ENCODE measurements at places on chromosomes 5 and 9.

DNA sequence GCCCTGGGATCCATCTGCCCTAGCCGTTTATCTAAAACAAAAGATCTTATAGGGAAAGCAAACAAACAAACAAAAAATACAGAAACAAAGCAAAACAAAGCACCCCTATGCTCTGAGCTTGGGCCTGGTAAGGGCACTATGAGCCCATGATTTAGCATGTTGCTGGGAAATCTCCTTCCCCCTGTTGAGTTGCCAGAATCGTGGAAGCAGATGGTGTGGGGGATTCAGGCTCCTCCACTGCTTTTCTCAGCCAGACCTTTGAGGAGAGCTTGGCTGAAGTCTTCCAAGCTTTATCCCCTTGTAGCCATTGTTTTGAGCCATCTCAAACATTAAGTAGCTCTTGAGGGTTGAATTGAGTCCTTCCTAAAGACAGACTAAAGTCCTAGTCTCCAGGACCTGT, 29.9 kb downstream of the TMC1 start:
- DNase-seq = no peak

GRCh38 chr9:107637421-107638420, 148.2 kb upstream of the KLF4 start:
- DNase-seq = no peak

DNA sequence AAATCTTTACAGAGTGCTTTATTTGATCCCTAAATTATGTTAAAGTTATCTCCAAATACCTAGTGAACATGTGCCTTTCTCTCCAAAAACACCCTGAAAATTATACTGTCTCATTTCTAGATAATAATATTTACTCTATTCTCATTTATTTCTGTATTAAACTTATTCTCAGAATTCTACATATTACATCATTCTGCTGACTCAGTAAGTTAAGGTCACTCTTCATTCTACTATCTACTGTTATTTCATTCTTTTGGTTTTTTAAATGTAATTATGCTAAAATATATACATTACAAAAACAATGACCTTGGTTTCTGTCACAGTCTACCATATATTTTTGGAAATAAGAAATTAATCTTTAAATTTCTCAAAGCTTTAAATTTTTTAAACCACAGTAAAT, 96.2 kb downstream of the RICTOR start:
- no peak for DNase-seq

DNA sequence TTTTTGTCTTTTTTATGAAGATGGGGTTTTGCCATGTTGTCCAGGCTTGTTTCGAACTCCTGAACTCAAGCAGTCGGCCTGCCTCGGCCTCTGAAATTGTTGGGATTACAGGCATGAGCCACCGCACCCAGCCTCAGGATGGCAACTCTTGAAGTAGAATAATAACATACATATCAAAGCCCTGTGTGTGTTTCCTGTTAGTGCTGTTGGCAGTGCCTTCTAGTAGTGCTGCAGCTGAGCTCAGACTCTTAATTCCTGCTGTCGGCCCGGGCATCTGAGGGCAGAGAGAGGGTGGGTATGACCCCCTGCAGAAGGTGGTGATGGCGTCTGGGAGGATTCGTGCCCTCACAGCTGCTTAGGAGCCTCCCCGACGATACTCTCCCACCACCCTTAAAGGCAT, 227.2 kb downstream of the PDZD2 start:
- no peak for DNase-seq

DNA sequence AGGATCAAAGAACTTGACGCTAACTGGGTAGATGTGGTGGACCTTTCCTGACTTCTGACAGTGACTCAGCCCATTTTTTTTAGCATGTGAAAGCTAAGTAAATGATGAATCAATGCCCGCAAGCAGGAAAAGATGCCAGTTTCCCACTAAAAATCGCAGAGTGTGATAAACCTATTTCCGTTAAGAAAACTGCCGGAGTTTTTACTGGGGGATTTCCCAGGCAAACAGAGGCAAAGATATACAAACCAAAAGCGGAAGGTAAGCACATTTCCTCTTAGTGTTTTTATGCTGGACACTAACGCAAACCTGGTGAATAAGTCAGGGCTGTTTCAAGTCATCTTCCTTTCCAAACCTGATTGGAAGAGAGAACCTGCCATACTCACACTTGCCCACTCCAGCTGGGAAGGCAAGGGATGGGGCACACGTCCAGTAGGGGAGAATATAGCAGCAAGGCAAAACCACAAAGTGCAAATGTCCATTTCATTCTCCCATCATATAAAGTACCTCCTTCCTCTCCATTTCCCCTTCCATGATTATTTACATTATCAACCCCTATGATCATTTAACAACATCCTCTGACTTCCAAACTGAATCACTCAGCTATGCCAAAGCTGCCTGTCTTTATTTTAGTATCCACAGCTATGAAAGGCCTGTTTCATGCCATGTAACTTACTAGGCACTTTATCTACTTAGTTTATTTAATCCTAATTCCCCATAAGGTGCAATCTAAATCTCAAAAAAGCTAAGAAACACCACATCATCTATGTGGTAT, 349.7 kb upstream of the RFX3 start:
- DNase-seq = no peak

DNA sequence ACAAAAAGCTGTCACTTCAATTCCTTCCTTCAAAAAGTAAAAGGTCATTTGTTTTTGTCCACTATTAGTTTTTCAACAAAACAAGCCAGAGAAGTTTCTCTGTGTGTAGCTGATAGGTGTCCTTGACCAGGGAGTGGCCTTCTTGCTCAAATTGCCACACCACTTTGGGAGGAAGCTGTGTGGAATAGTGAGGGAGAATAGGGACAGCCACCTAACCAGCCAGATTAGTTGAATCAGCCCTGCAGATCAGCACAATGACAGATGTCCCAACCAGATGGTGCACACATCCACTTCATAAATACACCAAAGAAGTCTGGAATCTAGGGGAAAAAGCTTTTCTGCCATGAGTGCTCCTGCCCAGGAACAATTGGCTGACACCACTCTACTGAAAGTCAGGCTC, 37.2 kb downstream of the NREP start:
- DNase-seq = no peak

GRCh38 chr5:144742361-144742760, 571.7 kb downstream of the KCTD16 start:
- no peak for DNase-seq

GRCh38 chr5:20368571-20369517, 380.8 kb upstream of the CDH18 start:
- no peak for DNase-seq

DNA sequence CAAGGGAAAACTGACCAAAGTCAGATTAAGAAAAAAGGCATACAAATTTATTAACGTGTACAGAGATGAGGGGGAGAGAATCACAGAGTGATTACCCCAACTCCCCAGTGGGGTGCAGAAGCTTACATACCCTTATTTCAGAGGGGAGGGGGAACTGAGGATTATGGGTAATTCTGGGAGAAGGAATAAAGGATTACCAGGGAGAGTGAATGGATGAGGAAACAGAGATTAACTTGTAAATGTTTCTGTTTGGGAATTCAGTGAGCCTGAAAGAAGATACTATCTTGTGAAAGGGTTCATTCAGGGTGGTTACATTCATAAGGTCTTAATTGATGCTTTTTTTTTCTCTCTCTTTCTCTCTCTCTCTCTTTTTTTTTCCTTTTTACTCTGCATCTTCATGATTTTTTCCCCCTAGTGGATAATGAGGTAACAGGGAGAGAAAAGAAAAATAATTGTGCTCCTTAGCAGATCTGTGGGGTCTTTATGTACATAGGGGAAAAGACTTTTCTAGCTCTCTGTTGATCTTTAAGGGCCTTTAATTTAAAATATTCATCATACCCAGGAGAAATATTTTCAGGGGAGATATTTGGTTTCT, 49.4 kb downstream of the TARS1 start:
- DNase-seq = no peak

DNA sequence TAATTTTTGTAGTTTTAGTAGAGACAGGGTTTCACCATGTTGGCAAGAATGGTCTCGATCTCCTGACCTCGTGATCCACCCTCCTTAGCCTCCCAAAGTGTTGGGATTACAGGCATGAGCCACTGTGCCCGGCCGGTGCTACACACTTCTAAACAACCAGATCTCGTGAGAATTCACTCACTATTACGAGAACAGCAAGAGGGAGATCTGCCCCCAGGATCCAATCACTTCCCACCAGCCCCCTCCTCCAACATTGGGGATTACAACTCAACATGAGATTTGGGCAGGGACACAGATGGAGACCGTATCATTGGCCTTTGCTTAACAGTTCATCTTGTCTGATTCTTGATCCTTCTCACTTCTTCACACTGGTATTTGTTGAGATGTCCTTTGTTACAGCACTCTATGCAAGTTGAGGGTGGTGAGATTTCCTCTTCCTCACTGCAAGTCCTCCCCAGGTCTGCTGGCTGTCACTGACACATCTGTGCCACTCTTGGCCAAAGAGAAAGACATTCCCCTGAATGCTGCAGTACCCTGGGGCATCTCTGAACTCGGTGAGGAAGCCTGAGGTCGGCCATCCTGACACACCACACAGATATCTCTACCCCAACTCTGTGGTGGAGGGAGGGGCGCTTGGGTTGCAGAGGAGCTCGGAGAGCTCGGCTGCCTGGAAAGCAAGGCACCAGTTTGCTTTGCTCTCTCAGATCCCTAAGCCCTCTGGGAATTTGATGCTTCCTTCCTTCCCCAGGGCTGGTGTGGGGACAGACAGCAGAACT, 4.2 kb upstream of the SUB1 start:
- no peak for DNase-seq

DNA sequence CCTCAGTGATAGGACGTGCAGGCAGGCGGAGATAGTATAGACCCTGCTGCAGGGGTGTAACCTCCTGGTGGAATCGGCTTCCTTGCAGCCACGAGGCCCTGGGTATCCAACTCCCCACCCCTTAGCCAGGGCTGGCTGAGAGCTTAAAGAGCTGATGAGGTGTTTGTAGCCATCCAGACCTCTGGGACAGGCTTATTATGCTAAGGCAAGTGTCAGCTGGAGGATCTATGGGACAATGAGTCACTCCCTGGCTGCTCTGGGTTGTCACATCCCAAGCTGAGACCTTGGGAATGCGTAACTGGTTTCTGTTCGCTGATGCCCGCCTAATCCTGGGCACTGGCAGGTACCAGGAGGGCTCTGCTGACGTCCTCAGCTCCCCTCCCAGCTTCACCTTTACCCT, 38.9 kb downstream of the DAB2IP start:
- DNase-seq = no peak

- no peak for DNase-seq
These were observed 1.7 kb upstream of the SLC38A9 start for GRCh38 chr5:55713871-55714270.

DNA sequence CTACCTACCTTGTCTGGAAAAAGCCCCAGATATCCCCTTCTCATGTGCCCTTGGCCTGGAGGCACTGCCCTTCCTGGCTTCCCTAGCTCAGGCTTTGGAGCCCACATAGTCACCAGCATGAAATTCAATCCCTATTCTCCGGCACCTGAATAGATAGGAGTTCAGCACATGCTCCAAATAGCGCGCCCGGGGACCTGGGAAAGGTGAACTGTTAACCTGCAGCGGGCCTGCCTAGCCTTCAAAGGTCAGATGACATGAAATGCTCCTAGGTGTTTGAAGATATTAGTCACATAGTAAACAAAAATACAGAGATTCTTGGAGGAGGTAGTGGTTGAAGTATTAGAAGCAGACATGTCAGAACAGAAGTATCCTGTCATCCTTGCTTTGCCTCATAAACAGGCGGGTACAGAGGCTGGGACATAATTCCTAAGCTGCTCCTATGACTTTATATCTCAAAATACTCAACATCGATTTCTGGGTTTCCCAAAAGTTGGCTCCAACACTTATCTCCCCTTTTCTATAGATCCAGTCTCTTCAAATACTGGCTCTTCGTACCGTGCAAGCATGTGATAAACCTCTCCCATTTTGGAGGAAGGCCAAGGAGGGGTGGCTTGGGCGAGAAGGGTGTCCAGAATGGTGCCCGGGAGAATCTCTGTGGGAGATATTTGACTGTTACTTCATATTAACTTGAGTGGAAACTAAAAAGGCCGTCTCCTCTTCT, 88.0 kb upstream of the ANKH start:
- DNase-seq = no peak

- DNase-seq = no peak
These were observed 849.8 kb upstream of the CDH6 start for GRCh38 chr5:30343707-30344106.

GRCh38 chr5:1916041-1917001, 33.6 kb upstream of the IRX4 start:
- no peak for DNase-seq

- no peak for DNase-seq
These were observed 206.5 kb downstream of the AUH start for GRCh38 chr9:91155181-91155580.

- no peak for DNase-seq
These were observed 40.4 kb downstream of the BASP1 start for GRCh38 chr5:17257705-17258273.

- no peak for DNase-seq
These were observed 395.7 kb downstream of the CDK5RAP2 start for GRCh38 chr9:120184266-120184665.

DNA sequence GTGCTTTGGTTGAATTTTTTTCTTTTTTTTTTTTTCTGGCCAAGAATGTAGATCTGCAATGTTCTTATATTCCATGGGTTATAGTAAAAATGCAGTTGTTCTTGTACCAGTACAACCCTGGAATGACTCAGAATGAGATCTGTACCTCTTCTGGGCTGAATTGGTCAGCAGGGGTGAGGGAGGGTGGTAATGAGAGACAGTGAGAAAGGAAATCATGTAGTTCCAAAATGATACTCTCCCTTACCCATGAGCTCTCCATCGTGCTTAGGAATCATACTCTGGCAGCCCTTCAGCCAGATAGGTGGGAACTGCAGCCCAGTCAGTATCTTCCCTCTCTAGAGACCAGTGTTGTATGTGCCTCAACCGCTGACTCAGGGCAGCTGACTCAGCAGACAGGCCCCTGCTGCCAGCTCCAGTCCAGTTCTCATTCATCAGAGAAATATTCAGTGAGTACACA, 2.1 kb upstream of the GLIS3 start:
- DNase-seq = no peak

GRCh38 chr5:87141544-87141943, 126.1 kb upstream of the RASA1 start:
- no peak for DNase-seq

DNA sequence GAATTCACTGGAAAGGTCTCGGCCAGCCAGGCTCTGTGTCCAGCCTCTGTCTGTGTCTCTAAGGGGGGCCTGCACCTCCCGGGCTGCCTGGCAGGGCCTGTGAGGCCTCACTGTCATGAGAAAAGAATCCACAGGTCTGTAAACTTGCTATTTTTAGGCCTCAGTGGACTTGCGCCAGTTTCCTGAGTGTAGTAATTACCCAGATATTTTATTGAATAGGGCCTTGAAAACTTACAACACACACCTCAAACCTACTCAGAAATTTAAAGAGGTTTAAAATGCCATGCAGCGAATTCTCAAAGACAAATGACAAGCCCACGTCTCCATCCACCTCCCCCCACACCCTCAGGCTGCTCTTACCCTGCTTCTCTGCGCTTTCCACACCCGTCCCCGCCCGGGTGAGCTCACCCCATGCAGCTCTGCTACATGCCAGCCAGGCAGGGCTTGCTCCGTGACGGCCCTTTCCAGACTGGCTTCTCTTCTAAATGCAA, 8.8 kb upstream of the TENT4A start:
- no peak for DNase-seq

DNA sequence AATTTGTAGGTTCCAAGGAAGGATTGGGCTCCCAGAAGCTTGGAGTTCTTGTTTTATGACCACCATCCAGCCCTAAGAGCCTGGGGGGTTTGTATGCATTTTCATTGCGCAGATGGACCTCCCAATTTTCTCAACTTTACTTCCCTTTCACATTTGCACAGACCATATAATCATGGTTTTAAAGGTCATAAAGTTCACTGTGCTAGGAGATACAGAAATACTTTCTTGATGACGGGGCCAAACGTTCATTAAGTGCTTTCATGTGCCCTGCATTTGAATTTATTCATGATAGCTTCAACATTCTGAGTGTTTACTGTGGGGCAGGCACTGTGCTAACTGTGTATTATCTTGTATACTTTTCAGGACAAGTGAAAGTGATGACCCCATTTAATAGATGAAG, 51.5 kb downstream of the WWC1 start:
- no peak for DNase-seq
